ENCODE measurements at places on chromosomes 4 and X.

DNA sequence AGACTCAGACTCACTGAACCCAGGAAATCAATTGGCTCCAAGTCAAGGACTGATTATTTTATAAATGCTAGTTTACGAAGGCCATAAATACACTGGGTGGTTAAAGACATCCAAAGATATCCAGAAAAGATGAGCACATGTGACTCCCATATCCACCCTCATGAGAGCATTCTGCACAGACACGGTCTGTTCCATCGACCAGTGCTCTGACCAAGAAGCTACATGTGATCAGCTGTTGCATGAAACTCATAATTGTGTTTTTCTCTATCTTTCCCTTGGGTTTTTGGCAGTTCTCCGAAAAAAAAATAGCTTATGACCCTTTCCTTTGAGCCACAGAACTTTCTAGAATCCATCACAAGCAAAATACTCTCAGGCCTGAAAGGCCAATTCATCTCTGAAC, 2.7 kb upstream of the PIR start:
- no peak for DNase-seq

DNA sequence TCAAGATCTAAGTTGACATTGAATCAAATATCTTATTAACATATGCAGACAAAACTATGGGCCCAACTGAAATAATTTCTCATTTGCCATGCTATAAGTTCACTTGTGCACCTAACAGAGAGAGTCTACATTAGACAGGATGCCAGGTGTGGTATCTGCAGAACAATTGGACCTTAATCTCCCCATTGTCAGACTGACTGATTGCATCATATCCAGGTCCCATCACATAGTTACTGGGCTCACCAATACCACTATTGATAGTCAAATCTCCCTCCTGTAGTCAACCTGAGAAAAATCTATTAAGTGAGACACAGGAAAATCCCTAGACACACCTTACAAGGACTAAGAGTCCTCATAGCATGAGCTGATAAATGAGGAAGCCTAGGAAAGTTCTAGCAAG, 156.0 kb upstream of the FRG1 start:
- no peak for DNase-seq

DNA sequence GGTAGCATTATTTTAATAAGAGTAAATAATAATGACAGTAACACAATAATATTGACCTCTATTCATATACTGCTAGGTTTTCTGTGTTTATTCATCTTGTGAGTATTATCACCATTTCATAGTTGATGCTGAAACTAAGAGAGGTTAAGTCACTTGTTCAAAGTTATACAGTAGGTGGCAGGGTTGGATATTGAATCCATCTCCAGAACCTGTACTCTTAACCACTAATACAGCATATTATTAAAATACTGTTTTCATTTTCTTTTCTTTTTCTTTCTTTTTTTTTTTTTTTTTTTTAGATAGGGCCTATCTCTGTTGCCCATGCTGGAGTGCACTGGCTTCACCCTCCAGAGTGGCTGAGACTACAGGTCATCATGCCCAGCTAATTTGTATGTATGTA, 7.1 kb upstream of the ELF2 start:
- DNase-seq = no peak

DNA sequence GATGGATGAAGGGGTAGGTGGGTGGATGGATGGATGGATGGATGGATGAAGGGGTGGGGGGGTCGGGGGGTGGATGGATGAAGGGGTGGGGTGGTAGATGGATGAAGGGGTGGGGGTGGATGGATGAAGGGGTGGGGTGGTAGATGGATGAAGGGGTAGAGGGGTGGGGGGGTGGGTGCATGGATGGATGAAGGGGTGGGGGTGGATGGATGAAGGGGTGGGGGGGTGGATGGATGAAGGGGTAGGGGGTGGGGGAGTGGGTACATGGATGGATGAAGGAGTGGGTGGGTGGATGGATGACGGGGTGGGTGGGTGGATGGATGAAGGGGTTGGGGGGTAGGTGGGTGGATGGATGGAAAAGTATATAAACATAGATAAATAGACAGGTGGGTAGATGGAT, 74.2 kb downstream of the PRKX start:
- no peak for DNase-seq

DNA sequence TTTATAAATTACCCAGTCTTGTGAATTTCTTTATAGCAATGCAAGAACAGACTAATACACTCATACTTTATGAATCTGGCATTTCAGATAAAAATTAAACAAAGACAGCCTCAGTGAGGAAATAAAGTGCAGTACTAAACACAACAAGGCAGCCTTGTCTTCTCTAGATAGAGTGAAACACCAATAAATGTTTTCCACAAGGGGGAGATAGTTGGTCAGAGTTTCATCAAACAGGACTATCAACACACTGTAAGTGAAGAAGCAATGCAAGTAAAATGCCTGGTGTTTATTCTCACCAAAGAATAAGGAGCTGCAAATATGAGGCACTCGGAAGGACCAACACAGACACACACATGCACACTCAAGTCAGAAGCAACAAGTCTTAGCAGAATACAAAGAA, 62.8 kb downstream of the FAM9B start:
- no peak for DNase-seq

DNA sequence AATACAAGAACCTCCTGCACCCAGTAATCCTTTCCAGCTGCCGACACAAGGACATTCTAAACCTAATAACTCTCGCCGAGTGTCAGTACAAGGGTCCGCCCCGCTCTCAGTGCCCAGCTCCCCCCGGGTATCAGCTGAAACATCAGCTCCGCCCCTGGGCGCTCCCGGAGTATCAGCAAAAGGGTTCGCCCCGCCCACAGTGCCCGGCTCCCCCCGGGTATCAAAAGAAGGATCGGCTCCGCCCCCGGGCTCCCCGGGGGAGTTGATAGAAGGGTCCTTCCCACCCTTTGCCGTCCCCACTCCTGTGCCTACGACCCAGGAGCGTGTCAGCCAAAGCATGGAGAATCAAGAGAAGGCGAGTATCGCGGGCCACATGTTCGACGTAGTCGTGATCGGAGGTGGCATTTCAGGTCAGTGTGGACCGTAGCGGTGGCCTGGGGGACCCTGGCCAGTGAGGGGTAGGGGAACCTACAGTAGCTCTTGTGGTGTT, at the start of gene MAOA:
Gene MAOA (plus strand): TSS at position 295 of the 490 bp plus-strand sequence. CDS start 43 bp downstream, at position 338.
- DNase-seq = peak; percentile 18

DNA sequence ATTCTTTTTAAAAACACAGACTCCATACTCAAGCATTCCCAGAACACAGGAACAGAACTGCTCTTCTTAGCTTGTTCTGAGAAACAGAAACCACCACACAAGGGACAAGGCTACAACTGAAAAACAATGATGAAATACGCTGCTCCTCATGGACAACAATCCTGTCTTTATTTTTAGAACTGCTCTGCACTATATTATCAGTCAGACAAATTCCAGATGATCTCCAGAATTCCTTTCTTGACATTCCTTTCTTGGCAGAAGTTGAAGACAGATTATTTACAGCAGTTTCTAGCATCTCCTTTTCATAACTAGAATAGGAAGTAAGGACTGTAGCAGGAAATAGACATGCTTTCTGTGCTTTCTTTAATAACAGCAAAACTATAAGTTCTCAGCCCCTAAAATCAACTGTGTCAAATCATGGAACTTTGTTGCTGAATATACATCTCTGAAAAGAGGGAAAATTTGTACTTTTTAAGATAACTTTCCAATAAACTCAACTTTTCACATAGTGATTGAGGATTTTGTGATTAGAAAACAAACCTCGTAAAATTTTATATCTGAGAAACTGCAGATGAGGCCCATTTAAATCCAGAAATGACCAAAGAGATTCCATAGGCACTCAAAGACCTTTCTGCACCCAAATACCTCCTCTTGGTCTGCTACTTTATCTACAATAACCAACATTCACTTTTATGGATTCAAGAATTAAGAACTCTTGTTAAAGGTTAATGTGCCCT, 35.9 kb downstream of the ANTXR2 start:
- no peak for DNase-seq

GRCh38 chrX:94676285-94676684, 1002.3 kb downstream of the FAM133A start:
- DNase-seq = no peak

- no peak for DNase-seq
Observed at GRCh38 chrX:78316265-78316664, 11.1 kb downstream of the CYSLTR1 start.

GRCh38 chr4:158788516-158788915, 19.7 kb downstream of the FNIP2 start:
- no peak for DNase-seq

DNA sequence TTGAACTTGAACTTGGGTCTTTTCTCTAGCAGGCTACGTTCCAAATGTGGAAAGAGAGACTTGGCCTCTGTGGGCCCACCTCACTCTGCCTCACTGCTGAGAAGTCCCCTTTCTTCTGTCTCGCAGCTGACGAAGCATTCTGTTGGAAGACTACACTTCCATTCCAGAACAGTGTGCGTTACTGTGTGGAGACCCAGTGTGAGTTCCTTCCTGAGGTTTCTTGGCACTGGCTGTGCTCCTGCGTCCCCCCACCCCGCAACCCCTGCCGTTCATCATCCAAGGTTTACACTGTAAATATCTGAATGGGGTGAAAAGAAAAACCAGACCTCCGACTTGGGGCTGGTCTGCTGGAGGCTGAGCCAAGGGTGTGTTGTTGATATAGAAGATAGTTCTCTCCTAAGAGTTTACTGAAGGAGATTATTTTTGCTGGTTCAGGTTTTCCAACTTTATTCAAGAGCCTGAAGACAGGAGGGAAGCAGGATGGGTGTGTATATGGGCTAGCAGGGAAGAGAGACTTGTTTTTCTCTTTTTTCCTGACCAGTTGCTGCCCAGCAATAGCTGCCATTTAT, 34.7 kb downstream of the NHSL2 start:
- DNase-seq = no peak

DNA sequence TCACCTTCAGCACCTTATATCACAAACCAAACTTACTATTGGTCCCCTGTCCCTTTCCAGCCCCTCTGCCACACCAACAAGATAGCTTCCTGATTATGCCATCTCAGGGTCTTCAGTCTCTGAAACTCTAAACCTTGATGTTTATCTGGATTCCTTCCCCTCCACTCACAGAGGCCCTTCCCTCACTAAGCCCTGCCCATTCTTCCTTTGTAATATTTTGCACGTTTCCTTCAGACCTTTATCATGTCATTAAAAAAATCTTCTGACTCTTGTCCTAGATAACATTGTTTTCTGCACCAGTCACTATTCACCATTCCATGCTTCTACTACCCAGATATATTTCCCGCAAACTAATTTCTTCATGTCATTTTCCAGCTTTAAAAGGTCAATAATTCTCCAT, 17.7 kb upstream of the CEP135 start:
- no peak for DNase-seq

DNA sequence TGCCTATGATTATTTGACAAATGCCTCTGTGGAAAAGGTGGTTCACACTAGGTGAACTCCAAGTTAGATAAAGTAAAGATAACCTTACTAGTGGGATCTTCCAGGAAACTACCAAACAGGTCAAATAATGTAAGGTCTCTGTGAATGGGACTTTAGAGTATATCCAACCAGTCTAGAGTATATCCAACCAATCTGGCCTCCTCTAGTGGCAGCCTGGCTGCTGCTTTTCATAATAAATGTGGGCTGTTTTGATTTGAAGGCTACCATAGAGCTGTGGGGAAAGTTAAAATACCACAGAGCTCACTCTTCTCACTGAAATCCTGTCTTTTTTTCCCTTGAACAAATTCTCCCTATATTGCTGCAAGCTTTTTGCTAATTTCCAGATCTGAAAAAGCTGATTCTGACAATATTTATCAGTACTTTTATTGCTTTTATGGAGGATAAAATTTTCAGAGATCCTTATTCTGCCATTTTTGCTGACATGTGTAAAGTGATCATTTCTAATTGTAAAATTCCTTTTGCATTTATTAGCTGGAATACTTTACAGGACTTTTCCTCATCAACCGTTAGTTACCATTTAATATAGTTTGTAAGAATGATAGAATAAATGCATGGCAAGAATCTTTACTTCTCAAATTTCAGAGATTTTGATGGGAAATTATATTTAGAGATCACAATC, 111.3 kb downstream of the TET2 start:
- no peak for DNase-seq

- DNase-seq = no peak
Observed at GRCh38 chr4:122658818-122659295, 38.0 kb upstream of the IL21 start.

- DNase-seq = peak; percentile 78
Observed at GRCh38 chr4:40238700-40239548, 42.1 kb downstream of the RHOH start.

GRCh38 chr4:146098978-146099377, 76.5 kb upstream of the LSM6 start:
- DNase-seq = no peak

DNA sequence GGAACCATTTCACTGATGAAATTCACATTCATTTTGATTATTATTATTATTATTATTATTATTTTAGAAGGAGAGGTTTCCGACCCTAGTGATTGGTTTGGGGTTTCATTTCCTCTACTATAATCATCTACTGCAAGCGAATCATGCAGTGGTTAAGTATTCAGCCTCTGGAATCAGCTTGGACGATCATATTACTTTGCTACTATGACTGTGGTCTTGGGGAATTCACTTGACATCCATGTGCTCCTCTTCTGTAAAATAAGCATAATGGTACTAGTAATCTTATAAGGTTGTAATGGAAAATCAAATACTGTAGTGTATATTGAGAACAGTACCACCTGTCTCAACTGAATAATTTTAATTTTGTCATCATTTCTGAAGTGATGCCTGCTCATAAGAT, 132.1 kb upstream of the SLC4A4 start:
- DNase-seq = no peak

DNA sequence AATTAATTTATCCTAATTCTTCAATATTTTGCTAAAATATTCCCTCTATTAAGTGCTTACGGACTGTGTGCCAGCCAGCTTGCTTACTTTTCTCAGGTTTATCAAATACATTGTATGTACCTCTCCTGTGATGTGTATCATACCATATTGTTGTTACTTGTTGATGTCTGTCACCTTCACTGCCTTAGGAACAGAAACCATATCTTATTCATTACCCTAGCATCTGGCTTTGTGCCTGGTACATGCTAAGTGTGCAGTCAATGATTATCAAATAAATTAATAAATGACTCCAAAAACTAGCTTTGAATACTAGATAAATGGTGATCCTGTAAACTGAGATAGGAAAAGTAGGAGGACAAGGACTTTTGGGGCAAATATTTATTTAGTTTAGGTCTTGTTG, 6.9 kb downstream of the CLCN3 start:
- no peak for DNase-seq

- DNase-seq = no peak
Observed at GRCh38 chr4:41006141-41006540, 208.2 kb downstream of the APBB2 start.

- no peak for DNase-seq
Observed at GRCh38 chr4:101853691-101854090, 63.2 kb downstream of the BANK1 start.

GRCh38 chr4:84239278-84239845, 259.7 kb downstream of the NKX6-1 start:
- no peak for DNase-seq
